ENCODE measurements at places on chromosomes 13 and 19.
A peak's percentile ranks its signal among the peaks of the same experiment; 100 is the strongest.

DNA sequence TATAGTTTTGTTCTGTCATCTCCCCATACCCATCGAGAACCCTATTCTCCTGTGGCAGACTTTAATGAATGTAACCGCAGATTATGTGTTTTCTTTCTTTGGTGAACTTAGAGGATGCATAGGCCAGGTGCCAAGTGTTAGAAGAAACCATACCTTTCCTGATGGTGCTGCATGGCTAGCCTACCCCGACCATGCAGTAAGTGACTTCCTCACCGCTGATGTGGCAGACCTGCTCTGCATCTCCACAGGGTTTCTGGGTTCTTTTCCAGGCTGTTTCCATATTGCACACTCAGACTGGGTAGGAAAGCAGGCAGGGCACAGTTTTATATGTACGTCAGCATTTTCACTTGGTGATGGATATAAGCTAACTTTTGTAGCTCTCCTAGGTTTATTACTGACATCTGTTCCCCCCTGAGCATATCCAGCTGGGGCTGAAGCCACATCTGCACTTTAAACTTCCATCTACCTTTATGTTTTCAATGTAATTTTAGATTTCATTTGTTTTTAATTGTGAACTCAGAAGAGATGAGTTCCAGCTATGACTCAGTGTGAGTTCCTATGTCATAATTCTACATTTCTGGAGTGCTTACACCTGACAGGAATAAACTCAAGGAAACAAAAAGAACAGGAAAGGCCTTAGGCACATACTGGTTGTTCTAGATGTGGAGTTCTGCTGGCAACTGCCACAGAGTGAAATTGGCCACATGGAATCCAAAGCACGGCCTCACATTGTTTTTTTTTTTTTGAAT, 42.3 kb downstream of the LRCH1 start:
- no peak for DNase-seq

GRCh38 chr13:33832872-33833271, 14.9 kb downstream of the RFC3 start:
- DNase-seq, result no peak

GRCh38 chr19:28940751-28941500, 272.0 kb downstream of the UQCRFS1 start:
- DNase-seq, result no peak

GRCh38 chr13:24052547-24053518, 107.7 kb upstream of the SPATA13 start:
- no peak for DNase-seq

DNA sequence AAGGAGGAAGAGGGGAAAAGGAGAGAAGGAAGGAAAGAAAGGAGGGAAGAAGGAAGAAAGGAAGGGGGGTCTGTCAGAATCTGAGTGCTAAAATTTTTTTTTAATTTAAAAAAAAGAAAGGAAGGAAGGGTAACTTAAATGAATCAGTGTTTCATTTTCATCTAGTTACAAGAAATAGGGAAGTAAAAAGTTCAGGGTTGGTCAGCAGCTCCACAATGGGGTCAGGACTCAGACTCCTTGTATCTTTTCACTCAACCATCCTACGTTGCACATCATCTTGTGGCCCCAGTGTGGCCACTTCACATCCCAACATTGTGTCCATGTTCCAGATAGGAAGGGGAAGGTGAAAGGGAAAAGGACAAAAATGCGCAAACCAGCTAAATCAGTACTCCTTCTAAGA, 14.3 kb upstream of the FNDC3A start:
- DNase-seq, result no peak

GRCh38 chr13:58151452-58151851, 519.9 kb downstream of the PCDH17 start:
- no peak for DNase-seq

DNA sequence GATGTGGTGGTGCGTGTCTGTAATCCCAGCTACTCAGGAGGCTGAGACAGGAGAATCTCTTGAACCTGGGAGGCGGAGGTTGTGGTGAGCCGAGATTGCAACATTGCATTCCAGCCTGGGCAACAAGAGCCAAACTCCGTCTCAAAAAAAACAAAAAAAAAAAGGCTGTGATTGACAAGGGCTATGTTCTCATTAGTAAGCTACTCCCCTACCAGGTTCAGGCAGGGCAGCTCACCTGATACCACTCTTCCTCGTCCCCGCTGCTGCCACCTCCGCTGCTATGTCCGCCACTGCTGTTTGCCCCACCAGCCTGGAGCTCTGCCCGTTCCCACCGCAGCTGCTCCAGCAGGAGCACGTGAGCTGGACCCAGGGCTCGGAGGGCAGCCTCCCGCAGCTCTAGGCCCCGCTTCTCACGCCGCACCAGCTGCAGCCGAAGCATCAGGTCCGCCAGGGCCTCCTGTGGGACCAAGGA, 9.4 kb downstream of the USHBP1 start:
- DNase-seq, result no peak

- DNase-seq, result no peak
These were observed 3.4 kb upstream of the NUP62 start for GRCh38 chr19:49932731-49933131.

GRCh38 chr19:51531349-51532315, at the start of gene SIGLEC6:
Gene SIGLEC6, minus strand, starts transcription at chr19:51531670. Its CDS starts 22 bp downstream, at chr19:51531648.
- no peak for DNase-seq

GRCh38 chr13:97318532-97318931, 96.4 kb downstream of the MBNL2 start:
- DNase-seq, result no peak

GRCh38 chr13:19681517-19681916, 48.1 kb downstream of the MPHOSPH8 start:
- no peak for DNase-seq

GRCh38 chr13:34179481-34179880, 361.5 kb downstream of the RFC3 start:
- no peak for DNase-seq

GRCh38 chr13:105602956-105603670, 932.3 kb downstream of the EFNB2 start:
- peak; percentile 91 for DNase-seq

- no peak for DNase-seq
These were observed 5.8 kb downstream of the ZNF780A start for GRCh38 chr19:40084948-40085347.

- DNase-seq, result no peak
These were observed 27.0 kb downstream of the NFIX start for GRCh38 chr19:13022111-13022858.

GRCh38 chr13:113405481-113406300, 41.8 kb upstream of the GRTP1 start:
- no peak for DNase-seq
